ENCODE measurements at places on chromosomes 16 and 17.

DNA sequence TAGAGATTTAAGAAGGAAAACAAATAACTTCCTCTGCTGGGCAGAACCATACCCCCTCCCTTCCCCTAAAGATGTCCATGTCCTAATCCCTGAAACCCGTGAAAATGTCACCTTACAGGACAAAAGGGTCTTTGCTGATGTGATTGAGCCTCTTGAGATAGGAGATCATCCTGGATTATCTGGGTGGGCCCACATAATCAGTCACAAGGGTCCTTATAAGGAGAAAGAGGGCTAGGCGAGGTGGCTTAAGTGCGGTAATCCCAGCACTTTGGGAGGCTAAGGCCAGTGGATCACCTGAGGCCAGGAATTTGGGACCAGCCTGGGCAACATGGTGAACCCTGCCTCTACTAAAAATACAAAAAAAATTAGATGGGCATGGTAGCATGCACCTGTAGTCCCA, 12.0 kb upstream of the SLC39A11 start:
- DNase-seq = no peak

DNA sequence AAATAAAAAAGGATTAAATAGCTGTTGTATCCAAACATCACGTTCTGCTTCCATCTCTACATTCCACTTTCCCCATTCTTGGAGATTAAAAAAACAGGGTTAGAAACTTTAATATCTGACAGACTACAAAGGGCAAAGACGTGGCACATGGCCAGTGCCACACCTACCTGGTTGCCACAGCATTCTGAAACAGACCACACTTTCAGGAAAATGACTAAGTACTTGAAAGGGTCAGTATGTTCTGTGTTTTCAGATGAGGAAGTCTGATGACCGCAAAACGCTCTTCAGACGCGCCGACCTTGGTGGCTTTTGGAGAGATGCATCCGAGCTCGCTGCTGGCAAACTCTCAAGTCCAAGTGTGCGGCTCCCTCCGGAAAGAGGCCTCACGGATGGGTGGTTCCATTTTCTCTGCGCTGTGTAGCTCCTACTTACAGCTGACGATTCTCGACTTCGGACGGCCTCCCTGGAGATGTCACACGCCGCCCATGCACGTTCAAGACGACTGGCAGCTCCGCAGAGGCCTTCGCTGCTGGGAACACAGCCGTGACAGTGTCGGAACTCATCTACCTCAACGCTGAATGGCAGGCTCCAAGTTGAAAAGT, 15.5 kb downstream of the MAP1LC3B start:
- DNase-seq = no peak

DNA sequence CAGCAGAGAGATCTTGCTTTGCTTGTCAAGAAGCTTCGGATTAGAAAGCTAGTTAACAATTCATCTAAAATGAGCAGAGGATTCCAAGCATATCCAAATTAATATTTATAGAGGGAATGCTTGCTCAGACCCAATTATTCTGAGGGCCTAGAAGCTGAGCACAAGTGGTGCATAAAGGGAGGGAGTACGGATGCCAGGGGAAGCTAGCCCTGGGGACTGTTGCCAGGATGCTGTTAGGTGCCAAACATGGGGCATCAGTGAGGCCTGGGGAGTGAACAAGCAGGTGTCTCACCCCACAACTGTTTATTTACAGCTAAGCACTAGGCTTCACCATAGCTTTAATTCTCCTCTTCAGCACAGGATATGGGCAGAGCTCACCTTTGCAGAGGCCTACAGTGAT, 684.1 kb upstream of the C16orf82 start:
- no peak for DNase-seq

GRCh38 chr16:76835779-76836300, 355.1 kb upstream of the MON1B start:
- DNase-seq = no peak

DNA sequence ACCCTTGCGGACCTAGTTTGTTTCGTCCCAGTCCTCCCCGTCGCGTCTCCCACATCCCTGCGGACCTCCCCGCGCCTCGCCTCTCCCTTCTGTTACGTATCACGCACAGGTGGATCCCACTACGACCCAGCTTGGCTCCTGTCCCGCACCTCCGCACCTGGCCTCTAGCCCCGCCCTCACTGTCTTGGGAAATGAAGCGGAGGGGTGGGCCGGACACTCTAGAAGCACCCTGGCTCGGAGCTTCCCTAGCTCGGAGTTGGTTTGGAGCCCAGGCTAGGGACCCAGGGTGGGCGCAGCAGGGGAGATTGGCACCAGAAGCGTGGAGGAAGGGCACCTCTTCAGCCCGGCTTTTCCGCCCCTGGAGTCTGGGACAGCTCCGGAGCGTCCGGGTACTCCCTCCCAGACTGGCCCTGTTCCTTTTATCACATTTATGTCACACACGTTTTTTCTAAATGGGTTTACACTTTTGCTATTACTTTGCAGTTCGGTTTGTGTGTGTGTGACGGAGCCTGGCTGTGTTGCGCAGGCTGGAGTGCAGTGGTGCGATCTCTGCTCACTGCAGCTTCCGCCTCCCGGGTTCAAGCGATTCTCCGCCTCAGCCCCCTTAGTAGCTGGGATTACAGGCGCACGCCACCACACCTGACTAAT, 1.4 kb upstream of the CEMP1 start:
- DNase-seq = no peak

DNA sequence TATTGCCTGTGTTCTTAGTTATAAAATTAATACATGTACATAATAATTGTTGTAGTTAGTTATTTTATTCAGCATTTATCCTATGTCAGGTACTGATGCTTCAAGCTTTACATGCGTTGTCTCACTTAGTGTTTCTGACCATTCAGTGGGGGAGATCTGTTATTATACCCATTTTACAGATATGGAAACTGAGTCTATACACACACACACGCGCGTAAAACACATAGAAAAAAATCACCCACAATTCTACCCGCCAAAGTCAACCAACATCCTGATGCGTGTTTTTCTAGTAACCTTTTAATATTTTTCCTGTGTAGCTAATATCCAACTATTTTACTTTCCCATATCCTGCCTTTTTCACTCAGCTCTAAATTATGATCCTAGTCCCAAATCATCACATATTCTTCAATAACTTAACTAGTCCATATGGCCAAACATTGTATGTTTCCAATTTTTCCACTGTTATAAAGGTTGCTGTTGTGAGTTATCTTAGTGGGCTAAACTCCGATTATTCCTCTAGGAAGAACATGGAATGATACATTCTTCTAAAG, 48.4 kb downstream of the BMERB1 start:
- no peak for DNase-seq

- no peak for DNase-seq
These were observed 387.3 kb downstream of the MAF start for GRCh38 chr16:79213214-79213613.

- no peak for DNase-seq
These were observed 50.7 kb downstream of the TANGO6 start for GRCh38 chr16:68893710-68894705.

GRCh38 chr17:33179151-33179550, 113.9 kb downstream of the ASIC2 start:
- DNase-seq = no peak

GRCh38 chr17:31841850-31842194, 17.2 kb downstream of the COPRS start:
- DNase-seq = no peak

- no peak for DNase-seq
These were observed 57.3 kb downstream of the ZFPM1 start for GRCh38 chr16:88510091-88510994.

GRCh38 chr16:30947859-30948666, 805 bp upstream of the ORAI3 start:
- peak; percentile 95 for DNase-seq

DNA sequence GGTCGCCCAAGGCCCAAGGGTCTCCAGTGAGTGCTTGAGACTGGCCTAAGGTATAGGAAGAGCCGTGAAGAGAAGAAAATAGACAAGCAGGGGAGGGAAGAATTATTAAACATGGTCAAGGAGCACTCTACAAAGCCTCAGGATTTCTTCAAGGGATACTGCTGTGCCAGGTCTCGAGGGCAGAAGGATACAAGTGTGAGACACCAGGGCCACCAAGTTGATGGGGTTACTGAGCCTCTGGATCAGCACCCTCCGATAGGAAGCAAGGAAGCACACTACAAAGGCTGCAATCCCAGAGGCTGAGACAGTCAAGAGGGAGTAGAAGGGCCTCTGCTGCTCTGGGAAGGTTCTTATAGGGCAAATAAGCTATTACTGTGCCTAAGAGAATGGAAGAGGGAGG, 6.5 kb downstream of the SUPT4H1 start:
- DNase-seq = no peak

DNA sequence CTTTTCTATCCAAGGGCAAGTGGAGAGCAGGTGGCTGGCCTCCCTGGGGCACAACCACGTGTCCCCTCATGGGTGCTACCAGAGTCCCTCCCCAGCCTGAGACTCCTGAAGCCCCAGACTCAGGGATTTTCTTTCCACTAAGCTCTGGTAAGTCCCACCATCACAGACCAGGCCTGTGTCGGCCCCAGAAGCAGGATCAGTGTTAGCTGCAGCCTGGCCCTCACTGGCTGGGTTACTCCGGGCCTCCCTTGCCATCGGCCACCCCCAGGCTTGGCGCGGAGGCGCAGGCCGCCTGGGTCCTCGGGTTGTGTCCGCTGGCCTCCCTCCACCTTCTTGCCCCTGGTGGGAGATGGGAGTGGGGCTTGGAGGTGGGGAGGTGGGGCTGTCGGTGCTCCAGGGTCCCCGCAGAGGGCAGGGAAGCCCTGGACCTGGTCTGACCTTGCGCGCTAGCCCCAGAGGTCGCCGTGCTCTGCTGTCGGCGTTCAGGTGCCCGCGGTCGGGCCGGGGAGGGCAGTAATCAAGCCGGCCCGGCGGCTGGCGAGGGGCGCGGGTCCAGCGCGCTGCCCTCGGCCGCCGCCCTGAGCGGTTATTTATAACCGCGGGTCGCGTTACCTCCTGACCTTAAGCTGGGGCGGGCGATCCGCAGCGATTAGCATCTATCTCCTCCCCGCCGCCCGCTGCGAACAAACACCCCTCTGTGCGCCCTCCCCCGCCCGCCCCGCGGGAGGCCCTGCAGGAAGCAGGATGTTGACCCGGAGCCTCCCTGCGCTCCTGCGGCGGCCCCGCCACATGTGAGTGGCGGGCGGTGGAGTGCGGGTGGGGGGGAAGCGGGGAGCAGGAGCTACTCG, 78.1 kb upstream of the TOB1 start:
- no peak for DNase-seq

GRCh38 chr16:1109648-1110047, 13.6 kb upstream of the C1QTNF8 start:
- DNase-seq = no peak

GRCh38 chr17:5481451-5481850, 4.5 kb downstream of the DERL2 start:
- no peak for DNase-seq

- peak; percentile 82 for DNase-seq
These were observed 58.1 kb downstream of the ZFHX3 start for GRCh38 chr16:72989579-72990551.

DNA sequence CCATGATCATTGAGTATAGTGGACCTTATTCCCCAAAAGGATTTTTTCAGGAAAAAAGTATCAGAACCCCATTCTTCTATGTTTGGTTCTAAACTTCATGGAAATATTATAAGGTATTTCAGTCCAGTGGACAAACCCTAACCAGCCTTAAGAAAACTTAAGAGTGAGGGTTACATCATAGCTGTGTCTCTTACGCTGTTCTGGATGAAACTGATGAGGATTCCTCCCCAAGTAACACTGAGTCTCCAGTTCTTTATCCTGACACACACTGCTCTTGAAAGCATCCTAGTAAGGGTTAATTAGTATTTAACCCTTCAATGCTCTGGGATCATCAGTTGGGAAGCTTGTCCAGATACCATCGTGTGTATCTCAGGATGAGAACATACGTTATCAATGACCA, 5.0 kb downstream of the LYRM1 start:
- no peak for DNase-seq

GRCh38 chr17:18361837-18362697, 1.3 kb downstream of the SHMT1 start:
- DNase-seq = no peak

DNA sequence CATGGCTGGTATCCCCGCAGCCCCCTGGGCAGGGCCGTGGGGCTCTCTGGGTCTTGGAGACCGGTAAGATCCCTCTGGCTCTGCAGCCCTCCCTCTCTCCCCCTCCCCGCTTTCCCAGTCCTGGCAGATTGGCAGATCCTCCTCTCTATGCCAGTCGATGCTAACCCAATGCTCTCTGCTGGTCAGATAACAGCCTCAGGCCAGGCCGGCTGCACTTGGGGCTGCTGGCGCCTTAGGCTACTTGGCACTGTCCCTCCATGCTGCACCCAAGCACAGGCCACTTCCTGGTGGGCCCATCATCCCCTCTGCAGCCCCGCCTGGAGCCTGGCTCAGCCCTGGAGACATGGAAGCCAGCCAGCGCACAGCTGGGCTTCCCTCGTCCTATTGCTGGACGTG, 81.7 kb downstream of the RTN4RL1 start:
- DNase-seq = no peak

GRCh38 chr17:75698659-75699058, 22.6 kb upstream of the ITGB4 start:
- no peak for DNase-seq

GRCh38 chr17:41318231-41318630, 2.7 kb upstream of the KRTAP17-1 start:
- no peak for DNase-seq

GRCh38 chr16:50494501-50495491, 53.4 kb upstream of the NKD1 start:
- no peak for DNase-seq

DNA sequence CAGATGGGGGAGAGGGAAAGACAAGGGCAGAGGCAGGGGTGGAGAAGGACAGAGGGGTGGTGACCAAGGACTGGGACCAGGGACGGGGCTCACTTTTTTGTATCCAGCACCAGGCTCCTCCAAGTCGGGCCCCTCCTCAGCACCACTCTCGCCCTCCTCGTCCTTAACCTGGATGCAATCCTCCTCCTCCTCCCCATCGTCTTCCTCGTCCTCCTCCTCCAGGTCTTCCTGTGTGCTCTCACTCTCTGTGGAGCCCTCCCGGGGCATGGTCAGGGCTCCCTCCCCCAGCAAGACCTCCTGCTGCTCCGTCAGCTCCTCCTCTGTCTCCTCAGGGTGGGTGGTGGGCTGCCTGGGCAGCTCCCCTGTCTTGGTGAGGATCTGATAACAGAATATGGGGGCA, 16.8 kb downstream of the G6PC3 start:
- no peak for DNase-seq

DNA sequence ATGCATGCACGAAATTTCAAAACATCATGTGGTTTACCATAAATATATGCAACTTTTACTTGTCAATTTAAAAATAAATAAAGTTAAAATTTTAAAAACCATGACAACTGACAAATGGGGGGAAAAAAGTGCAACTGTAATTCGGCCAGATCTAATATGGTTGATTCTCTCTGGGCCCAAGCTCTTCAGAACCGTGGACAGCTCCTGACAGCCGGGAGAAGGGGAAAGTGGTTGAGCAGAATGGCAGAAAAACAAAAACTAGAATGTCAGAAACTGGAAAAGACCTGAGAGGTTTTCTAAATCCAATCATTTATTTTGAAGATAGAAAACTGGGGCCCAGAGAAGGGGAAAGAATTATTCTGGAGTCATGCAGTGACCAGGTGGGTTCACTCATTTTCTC, 126.6 kb downstream of the TMEM132E start:
- DNase-seq = no peak
